ENCODE measurements at places on chromosomes 11 and 22. TPM values are rescaled to one million over a fixed set of nuclear protein-coding genes. Genes with fewer than 3 reads are reported as not detected.

DNA sequence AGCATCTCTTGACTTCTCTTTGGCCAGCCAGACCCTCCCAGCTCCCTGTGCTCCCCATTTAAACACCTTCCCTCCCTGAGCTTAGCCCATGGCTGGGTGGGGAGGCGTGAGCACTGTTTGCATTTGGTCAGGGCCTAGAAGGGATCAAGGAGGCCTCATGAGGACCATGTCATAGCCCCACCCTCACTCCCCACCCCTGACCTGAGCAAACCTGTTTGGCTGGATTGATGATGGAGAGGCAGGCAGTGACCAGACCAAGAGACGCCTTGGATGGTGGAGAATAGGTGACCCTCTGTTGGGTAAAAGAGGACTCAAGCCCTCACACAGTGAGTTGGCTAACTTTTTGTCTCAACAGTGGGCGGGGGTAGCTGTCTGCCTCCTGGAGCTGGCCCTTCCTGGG, 49.9 kb downstream of the ST3GAL4 start:
- no peak overlapping the region for H3K4me3 ChIP-seq
- no peak for DNase-seq
- H3K36me3 ChIP-seq: peaks cover 39% of the 10 kb centered on the region

DNA sequence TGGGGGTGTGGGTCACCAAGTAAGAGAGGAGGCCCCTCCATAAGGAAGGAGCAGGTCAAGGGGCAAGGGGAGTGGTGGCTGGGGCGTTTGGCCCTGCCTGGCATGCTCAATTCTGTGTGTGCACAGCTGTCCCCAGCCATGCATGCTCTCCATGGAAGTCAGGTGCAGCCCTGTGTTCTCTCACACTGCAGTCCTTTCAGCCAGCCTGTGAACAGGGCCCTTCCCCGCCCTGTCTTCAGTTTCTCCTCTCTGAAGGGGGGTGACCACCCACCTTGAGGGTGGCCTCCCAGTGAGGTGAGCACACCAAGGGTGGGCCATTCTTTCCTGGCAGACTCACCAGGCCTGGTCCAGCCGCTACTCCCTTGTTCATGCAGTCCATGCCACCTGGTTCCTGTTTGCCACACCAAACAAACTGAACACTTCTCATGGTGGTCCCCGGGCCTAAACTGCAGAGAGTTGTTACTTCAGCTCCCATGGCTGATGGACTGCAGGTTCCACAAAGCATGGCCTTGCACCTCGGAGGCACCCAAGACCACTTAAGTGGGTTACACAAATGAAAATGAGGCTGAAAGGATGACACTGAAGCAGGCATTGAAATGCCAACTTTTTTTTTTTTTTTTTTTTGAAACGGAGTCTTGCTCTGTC, 1.7 kb upstream of the CHCHD10 start:
- H3K4me3 ChIP-seq: no peak overlapping the region
- no peak for DNase-seq
- H3K4me1 ChIP-seq: peaks cover 49% of the 10 kb centered on the region
- H3K27me3 ChIP-seq: peaks cover 6% of the 10 kb centered on the region
- no peak overlapping the region for H3K27ac ChIP-seq
- peaks cover 12% of the 10 kb centered on the region for H3K36me3 ChIP-seq

GRCh38 chr11:125140233-125140632, 24.3 kb upstream of the PKNOX2 start:
- H3K4me3 ChIP-seq: no peak overlapping the region
- no peak overlapping the region for H3K27ac ChIP-seq
- peak; percentile 41 for DNase-seq
- H3K4me1 ChIP-seq: peaks cover 16% of the 10 kb centered on the region
- peaks cover 3% of the 10 kb centered on the region for H3K27me3 ChIP-seq
- no peaks in the 10 kb centered on the region for H3K36me3 ChIP-seq

GRCh38 chr11:61345954-61346843, 13.2 kb downstream of the TKFC start:
- H3K36me3 ChIP-seq: peaks cover 55% of the 10 kb centered on the region
- no peak for DNase-seq
- H3K4me1 ChIP-seq: peaks cover 11% of the 10 kb centered on the region
- no peak overlapping the region for H3K27ac ChIP-seq
- H3K4me3 ChIP-seq: no peak overlapping the region
- no peaks in the 10 kb centered on the region for H3K27me3 ChIP-seq

- H3K27me3 ChIP-seq: no peaks in the 10 kb centered on the region
- H3K27ac ChIP-seq: no peak within 1 kb of the TSS
- DNase-seq: no peak
- H3K4me1 ChIP-seq: peaks cover 4% of the 10 kb centered on the region
- H3K4me3 ChIP-seq: no peak within 1 kb of the TSS
These were observed at the start of gene APOC3 for GRCh38 chr11:116829525-116830183. TSS of gene APOC3 (plus strand) at chr11:116829907. CDS start at chr11:116830583, 676 bp downstream.

DNA sequence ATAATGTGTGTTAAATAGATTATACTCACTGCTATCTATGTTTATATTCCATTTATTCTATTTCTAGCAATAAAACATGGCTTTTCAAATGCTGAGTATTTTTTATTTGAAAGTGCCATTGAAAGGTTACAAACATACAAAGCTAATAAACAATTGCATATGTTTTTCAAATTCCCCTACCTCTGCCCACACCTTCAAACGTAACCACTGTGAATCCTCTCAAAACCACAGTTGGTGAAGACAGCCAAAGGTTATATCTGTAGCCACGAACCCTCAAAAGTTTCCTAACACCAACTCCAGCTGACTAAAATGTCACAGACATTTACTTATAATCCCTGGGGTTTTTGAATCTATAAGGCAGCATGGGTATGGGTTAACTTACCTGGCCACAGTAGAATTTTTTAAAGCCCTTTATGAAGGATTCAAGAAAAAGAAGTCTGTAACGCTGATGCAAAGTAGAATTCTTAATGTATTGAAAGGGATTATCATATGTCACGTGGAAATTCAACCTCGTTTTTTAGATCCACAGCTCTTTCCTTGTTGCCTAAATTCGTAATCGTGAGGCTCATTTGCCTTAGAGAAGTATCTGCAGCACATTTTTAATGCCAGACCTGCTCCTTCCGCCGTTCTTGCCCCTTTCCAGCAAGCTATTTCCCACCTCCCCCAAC, 122.5 kb upstream of the ZC3H12C start:
- DNase-seq: no peak
- H3K36me3 ChIP-seq: no peaks in the 10 kb centered on the region
- no peaks in the 10 kb centered on the region for H3K27me3 ChIP-seq
- H3K4me1 ChIP-seq: peaks cover 6% of the 10 kb centered on the region
- no peak overlapping the region for H3K4me3 ChIP-seq
- no peak overlapping the region for H3K27ac ChIP-seq

- H3K4me3 ChIP-seq: no peak overlapping the region
- no peaks in the 10 kb centered on the region for H3K36me3 ChIP-seq
- H3K27me3 ChIP-seq: no peaks in the 10 kb centered on the region
These were observed 6.6 kb downstream of the APOL4 start for GRCh38 chr22:36194971-36195370.

GRCh38 chr11:33721426-33721825, 14.8 kb downstream of the CD59 start:
- H3K36me3 ChIP-seq: peaks cover 36% of the 10 kb centered on the region
- no peaks in the 10 kb centered on the region for H3K27me3 ChIP-seq
- peak; percentile 64 for DNase-seq

- no peak for DNase-seq
- no peak overlapping the region for H3K4me3 ChIP-seq
- no peak overlapping the region for H3K27ac ChIP-seq
- H3K27me3 ChIP-seq: peaks cover 8% of the 10 kb centered on the region
These were observed 241.1 kb downstream of the GRIK4 start for GRCh38 chr11:120752668-120753067.

ENTHD1 gene
- polyA plus RNA-seq: not detected

GRCh38 chr11:26558190-26558589, 13.9 kb downstream of the MUC15 start:
- H3K36me3 ChIP-seq: no peaks in the 10 kb centered on the region
- DNase-seq: peak; percentile 44
- H3K27ac ChIP-seq: no peak overlapping the region
- no peaks in the 10 kb centered on the region for H3K4me1 ChIP-seq

MUC15 gene
- 0.05 TPM for polyA plus RNA-seq

GRCh38 chr11:129375751-129376657, at the start of gene BARX2:
TSS of gene BARX2 (plus strand) at chr11:129375848. CDS start at chr11:129376036, 188 bp downstream.
- H3K4me1 ChIP-seq: peaks cover 31% of the 10 kb centered on the region
- DNase-seq: peak; percentile 75
- H3K36me3 ChIP-seq: no peaks in the 10 kb centered on the region
- H3K4me3 ChIP-seq: peak within 1 kb of the TSS; percentile 26
- H3K27ac ChIP-seq: no peak within 1 kb of the TSS

APLNR gene
- polyA plus RNA-seq: 93.8 TPM

- H3K4me1 ChIP-seq: peaks cover 29% of the 10 kb centered on the region
- no peak overlapping the region for H3K27ac ChIP-seq
- H3K4me3 ChIP-seq: no peak overlapping the region
- peaks cover 26% of the 10 kb centered on the region for H3K36me3 ChIP-seq
- no peak for DNase-seq
These were observed 4.0 kb downstream of the ZDHHC24 start for GRCh38 chr11:66541892-66542291.

DNA sequence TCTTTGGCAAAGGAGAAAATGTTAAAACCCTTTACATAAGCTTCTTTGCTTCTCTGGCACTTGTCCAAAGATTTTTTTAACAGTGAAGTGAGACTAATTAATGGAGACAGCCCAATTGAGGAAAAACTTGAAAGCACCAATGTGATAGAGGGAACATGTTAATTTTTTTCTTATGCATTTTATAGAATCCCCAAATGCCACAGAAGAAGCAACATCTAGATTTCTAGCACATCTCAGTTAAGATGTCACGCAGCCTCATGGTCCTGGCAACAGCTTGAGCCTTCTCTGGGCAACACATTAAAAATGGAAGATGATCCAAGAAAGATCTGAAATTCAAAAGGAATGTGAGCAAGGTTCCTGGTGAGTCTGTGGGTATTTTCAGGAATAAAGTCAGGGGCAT, 48.5 kb downstream of the PACSIN2 start:
- peak; percentile 69 for DNase-seq
- no peaks in the 10 kb centered on the region for H3K36me3 ChIP-seq
- H3K4me1 ChIP-seq: peaks cover 35% of the 10 kb centered on the region

DNA sequence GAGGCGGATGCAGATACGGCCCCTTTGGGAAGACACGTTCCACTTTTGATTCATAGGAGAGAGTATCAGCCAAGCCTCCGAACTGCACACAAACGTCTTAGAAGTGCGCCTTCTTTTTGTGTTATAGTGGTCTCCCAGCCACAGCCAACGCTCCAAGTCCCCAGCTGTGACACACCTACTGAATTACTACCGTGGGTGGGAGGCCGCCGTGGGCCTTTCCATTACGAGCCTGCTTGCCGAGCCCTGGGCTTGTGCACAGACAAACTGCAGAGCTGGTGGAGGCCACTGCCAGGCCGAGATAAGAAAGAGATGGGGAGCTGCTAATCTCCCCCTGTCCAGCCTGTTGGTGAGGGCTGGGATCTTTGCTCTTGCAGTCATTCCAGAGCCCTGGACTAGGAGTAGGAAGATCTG, 761 bp downstream of the HMBS start:
- peaks cover 16% of the 10 kb centered on the region for H3K4me1 ChIP-seq
- H3K27me3 ChIP-seq: no peaks in the 10 kb centered on the region
- no peak for DNase-seq
- H3K36me3 ChIP-seq: peaks cover 35% of the 10 kb centered on the region
- peak overlapping the region; percentile 92 for H3K27ac ChIP-seq
- H3K4me3 ChIP-seq: peak overlapping the region; percentile 85

DNA sequence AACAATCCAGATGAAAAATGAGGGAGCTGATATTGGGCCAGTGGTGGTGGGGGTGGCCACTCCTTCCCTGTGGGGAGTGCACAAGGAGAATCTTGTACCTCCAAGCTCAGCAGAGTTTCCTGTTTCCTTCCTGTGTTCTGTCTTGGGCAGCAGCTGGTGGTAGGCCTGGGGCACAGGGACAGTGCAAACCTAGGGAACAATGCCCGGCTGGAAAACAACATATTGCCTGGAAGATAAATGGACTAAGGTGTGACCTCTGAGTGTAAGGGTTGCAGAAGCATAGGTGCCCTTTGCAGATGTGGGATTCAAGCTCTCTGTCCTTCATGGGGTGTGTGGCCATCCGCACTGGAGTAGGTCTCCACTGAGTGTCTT, 5.8 kb upstream of the JAM3 start:
- H3K4me3 ChIP-seq: no peak overlapping the region
- no peaks in the 10 kb centered on the region for H3K4me1 ChIP-seq
- H3K27ac ChIP-seq: no peak overlapping the region
- DNase-seq: no peak

DNA sequence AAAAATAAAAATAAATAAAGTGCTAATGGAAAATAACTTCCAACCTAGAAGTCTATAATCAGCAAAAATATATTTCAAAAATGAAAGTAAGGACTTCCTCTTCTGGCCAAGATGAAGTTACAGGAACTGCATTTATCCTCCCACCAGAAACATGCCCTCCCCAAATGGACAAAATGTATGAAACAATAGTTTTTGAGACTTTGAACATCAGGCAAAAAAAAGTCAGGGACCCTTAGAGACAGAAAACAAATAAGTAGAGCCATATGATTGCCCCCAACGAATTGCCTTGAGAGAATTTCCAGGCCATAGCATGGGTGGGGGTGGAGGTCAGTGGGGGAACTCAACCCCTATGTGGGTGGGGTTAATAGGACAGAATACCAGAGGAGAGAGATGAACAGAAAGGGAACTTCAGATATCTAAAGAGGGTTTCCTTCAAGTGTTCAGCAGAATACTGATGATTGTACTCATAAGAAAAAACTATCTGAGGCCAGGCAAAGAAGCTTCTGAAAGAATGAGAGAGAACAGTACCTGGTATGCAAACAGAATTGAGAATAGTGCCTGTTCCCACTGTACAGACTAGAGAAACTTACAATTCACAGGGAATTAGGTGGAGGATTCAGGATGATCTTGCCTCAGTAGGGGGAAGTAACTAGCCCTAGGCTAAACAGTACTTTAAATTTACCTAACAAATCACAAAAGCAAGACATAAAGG, 26.6 kb upstream of the IL10RA start:
- no peaks in the 10 kb centered on the region for H3K4me1 ChIP-seq
- H3K36me3 ChIP-seq: no peaks in the 10 kb centered on the region
- no peak overlapping the region for H3K4me3 ChIP-seq
- peak overlapping the region; percentile 44 for H3K27ac ChIP-seq
- DNase-seq: no peak

GRCh38 chr11:28863422-28863821, 755.2 kb downstream of the METTL15 start:
- H3K36me3 ChIP-seq: no peaks in the 10 kb centered on the region
- H3K4me1 ChIP-seq: no peaks in the 10 kb centered on the region
- H3K4me3 ChIP-seq: no peak overlapping the region
- no peaks in the 10 kb centered on the region for H3K27me3 ChIP-seq
- H3K27ac ChIP-seq: no peak overlapping the region
- DNase-seq: no peak

EIF3M gene
- polyA plus RNA-seq: 374 TPM
